ENCODE measurements at places on chromosomes 11 and 22.

DNA sequence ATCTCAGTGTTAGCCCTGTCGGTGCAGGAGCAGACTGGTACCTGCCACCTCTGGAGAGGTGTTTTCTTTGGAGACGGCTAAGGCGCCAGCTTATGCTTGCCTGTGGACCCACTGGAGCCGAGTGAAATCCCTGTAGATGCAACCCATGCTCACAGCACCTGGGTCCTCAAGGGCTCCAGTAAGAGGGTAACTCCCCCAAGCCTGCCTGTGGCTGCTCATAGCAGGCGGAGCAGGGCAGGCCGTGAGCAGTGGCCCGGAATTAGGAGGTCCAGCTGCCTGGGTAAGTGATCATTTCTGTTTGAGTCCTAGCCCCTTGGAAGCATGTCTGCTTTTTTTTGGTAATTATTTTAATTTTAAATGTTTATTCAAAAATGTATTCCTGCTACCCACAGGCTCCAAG is 43.8 kb downstream of the NAT10 start:
- no peak for DNase-seq

GRCh38 chr22:43858156-43858895 is 4.0 kb downstream of the SULT4A1 start:
- no peak for DNase-seq

DNA sequence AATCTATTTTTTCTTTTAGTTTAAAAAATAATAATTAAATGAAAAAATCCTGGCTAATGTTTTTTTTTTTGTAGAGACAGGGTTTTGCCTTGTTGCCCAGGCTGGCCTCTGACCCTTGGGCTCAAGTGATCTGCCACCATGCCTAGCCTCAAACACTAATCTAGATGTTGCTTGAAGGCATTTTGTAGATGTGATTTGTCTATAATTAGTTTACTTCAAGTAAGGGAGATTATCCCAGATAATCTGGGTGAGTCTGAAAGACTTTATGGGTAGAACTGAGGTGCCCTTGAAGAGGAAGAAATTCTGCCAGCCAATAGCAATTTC is 38.6 kb upstream of the RBFOX2 start:
- no peak for DNase-seq

GRCh38 chr22:39999144-39999757 is 4.5 kb downstream of the FAM83F start:
- DNase-seq = no peak

- DNase-seq = no peak
Observed at GRCh38 chr11:134041349-134041748, 27.5 kb upstream of the JAM3 start.

DNA sequence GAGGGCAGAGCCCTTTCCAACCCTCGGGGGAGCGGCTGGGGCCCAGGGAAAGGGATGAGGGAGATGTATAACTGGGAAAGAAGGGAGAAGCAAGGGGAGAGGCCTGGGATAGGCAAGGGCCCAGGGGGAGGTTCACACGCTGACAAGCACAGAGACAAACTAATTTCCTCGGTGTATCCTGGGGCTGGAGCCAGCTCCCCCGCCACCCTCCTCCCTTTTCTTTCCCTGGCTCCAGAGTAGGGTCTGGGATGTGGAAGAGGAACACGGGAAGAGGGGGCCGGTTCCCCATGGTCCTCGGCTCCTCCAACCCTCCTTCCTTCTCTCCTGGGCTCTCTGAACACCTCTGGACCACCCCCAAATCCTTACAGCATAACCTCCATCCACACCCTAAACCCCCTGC is 6.9 kb downstream of the CLCF1 start:
- no peak for DNase-seq

- no peak for DNase-seq
Observed at GRCh38 chr22:43505423-43505822, 93.6 kb downstream of the MPPED1 start.

- peak; percentile 99 for DNase-seq
Observed at GRCh38 chr11:47111318-47111804, 65.3 kb downstream of the ARFGAP2 start.

DNA sequence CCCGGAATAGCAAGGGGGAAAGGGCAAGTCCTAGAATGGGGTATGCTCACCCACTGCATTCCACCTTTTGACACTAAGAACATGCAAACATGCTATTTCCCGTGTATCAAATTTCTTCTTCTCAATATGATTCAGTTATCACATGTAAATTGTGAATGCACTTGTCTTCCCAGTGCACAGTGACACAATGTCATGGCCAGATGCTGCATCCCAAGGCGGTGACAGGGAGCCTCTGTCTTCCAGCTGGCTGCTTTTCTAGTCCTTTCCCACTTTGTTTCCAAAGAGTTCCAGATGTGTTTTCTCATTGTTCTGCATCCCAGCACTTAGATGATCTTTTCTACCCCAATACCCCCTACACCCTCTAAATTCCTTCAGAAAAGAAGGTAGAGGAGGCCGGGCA is 12.4 kb downstream of the SLC25A18 start:
- no peak for DNase-seq

GRCh38 chr11:18013790-18014507 is 1.1 kb upstream of the SERGEF start:
- DNase-seq = no peak

GRCh38 chr11:98180511-98180910 is 840.2 kb upstream of the CNTN5 start:
- no peak for DNase-seq

DNA sequence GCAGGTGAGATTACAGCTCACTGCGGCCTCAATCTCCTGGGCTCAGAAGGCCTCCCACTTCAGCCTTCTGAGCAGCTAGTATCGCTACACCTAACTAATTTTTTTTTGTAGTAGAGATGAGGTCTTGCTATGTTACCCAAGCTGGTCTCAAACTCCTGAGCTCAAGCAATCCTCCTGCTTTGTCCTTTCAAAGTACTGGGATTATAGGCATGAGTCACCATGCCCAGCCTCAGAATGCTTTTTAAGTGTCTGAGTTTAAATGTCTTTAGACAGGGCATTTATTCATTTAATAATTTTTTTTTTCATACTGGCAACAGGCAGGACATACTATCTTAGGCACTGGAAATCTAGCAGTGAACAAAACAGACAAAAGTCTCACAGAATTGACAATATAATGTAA is 27.7 kb downstream of the LRP4 start:
- no peak for DNase-seq

- no peak for DNase-seq
Observed at GRCh38 chr11:8221917-8222495, 41.7 kb downstream of the LMO1 start.

- no peak for DNase-seq
Observed at GRCh38 chr11:26537341-26537740, 34.7 kb downstream of the MUC15 start.

- no peak for DNase-seq
Observed at GRCh38 chr11:64536396-64536941, 54.6 kb upstream of the SLC22A12 start.

DNA sequence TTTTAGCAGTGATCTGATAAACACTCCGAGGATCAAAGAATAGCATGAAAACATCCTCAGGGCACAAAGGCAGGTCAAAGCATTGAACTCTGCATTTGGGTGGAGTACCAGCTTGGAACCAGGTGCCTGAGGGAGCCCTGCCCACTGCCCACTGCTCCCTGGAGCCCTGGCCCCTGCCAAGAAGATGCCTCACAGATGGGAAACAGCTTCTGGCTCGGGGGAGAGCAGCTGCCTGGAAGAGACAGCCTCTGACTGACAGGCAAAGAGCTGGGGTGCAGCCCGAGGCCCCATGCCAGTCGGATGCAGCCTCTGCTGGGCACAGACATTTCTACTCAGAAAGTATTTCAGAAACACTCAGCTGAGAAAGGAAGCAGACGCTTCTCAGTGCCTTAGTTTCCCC is 13.2 kb downstream of the LMO1 start:
- DNase-seq = no peak

DNA sequence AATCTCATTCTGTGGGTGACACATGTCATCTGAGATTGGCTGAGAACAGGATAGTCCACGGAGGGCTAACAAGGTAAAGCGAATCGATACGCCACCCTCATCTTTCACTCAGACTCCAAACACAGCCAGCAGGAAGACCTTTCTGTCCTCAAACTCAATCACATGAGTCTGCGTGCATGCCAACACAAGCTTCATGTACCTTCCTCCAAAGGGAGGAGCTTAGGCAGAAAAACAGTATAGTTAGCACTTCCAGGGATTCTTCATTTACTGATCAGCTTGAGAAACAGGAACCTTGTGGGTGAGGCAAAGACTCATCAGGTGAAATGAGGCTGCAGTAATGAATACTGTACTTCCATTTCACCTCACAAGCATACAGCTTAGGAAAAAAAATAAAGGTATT is 767.1 kb upstream of the API5 start:
- DNase-seq = no peak

DNA sequence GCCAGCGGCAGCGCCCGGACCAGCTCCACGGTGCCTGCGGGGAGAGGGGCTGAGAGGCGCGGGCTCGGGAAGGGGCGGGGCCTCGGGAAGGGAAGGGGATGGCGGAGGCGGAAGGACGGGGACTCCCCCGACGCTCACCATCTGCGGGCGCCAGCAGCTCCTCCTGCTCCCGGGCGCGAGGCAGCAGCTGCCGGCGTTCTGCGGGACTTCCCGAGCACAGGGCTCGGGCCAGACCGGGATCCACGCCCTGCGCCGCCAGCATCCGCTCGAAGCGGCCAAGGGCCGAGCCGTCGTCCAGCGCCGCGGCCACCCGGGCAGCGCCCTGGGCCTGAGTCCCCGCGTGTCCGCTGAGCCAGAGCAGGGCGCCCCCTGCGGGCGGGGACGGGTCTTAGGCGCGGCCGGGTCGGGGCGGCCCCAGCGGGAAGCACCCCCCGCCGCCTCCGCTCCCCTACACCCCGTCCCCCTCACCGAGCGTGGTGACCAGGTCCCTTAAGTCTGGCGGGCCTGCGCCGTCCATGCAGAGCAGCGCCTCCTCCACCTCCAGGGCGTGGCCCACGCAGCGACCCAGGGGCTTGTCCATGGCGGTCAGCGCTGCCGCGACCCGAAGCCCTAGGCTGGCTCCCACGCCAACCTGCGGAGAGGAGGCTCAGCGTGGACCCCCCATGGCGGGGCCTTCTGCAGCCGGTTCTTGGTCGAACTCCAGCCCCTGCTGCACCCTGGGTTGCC is 873 bp upstream of the SCO2 start:
- no peak for DNase-seq

DNA sequence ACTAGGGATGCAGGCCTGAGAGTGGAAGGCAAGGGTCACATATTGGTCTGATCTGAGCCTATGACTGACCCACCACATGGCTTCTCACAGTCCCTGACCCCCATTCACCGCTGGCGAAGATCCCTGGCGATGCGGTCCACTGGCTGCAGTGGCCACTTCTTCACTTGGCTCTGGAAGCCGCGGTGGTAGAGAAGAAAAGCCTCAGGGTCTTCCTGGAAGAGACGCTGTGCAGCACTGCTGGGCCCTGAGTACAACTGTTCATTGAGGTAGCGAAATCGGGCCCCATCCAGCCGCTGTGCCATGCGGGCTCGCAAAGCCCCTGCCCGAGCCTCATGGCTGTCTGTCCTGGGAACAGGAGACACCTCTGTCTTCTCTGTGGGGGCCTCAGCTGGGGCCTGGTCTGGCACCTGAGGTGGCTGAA is 2.4 kb downstream of the RRP8 start:
- no peak for DNase-seq

- no peak for DNase-seq
Observed at GRCh38 chr22:45876136-45877035, 100.6 kb downstream of the WNT7B start.

DNA sequence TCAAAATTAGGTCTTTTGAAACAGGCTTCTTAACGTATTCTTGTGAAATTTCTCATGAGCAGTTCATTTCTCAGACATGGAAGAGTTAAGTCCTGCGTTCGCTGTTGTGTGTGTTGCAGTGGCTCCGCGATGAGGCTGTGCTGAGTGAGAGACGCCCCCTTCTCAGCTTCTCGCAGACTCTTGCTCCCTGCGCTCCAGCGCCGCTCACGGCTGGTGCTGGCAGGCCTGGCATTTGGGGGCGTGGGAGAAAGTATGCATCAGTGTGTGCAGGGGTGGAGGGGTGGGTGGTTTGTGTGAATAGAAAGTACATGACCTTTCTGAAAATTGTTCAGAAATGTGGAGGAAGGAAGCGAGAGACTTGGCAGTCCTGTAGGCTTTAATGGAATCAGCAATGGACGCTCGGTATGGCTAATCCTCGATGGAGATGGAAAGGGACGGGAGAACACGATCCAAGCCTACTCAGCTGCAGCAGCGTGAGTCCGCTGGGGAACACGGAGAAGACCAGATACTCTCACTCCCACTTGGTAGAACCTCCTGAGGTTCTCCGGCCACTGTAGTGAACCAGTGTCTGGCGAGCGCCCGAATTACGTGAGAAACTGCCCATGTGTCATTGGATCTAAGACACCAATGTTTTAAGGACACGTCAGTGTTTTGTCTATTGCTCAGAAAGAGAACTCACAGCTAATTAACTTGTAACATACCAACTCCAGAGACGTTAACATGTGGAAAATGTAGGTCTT is 5.9 kb downstream of the TAB1 start:
- no peak for DNase-seq

DNA sequence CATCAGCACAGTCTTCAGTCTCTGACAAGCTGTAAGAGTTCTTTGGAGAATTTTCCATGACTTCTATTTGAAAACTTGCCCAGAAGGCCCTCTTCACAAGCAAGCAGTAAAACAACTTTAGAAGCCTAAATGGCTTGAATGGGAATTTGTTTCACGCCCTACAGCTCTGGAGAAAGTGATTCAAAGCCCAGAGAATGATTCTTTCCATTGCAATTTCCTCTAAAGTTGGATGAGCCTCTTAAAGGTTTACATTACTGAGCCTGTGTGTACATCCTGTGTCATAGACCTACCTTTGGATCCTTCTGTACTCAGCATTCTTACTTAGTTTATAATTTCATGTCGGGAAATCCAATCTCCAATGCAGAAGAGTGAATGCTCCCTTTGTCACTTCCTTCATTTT is 6.8 kb upstream of the OR8B3 start:
- DNase-seq = no peak

GRCh38 chr11:69371731-69372588 is 78.0 kb downstream of the MYEOV start:
- DNase-seq = no peak

- DNase-seq = no peak
Observed at GRCh38 chr11:71268706-71269321, 16.4 kb upstream of the SHANK2 start.

DNA sequence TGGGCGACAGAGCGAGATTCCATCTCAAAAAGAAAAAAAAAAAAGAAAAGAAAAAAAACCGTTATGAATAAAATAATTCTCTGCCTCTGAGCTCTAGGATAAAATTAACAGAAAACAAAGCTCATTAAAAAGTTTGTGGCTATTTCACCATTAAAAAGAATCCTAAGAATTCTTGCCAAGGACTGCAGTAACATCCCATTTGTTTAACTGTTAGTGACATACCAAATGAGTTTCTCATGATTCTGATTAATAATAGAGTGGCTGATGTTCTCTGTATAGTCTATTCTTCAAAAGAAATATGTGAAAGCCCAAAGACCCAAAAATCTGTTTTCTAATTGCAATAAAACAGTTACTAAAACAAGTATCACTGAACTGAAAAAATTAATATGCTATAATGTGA is 19.7 kb downstream of the CLNS1A start:
- DNase-seq = no peak

- DNase-seq = peak; percentile 7
Observed at GRCh38 chr11:93059117-93059957, 89.9 kb downstream of the MTNR1B start.

GRCh38 chr11:120147094-120147949 is 9.4 kb upstream of the TRIM29 start:
- no peak for DNase-seq

GRCh38 chr11:67588136-67588503 is 4.5 kb downstream of the GSTP1 start:
- DNase-seq = no peak

- DNase-seq = no peak
Observed at GRCh38 chr11:106288057-106288456, 210.6 kb downstream of the AASDHPPT start.

Data from NCI-H187 treated with DMSO at 0.1 percent for 48 hours (cell line).